ENCODE measurements at places on chromosomes 5 and 9. TPM values are rescaled to one million over a fixed set of nuclear protein-coding genes. Genes with fewer than 3 reads are reported as not detected.

IFNA2 gene
- total RNA-seq, result not detected

DOK3 gene
- 3.2 TPM for total RNA-seq

NIPSNAP3A gene
- total RNA-seq, result 78.9 TPM

PRRT1B gene
- total RNA-seq, result not detected

DDX4 gene
- total RNA-seq, result not detected

CYLC2 gene
- not detected for total RNA-seq

Data from mammary microvascular endothelial cell (primary cell).